ENCODE measurements at places on chromosomes 5 and 9. TPM values are rescaled to one million over a fixed set of nuclear protein-coding genes. Genes with fewer than 3 reads are reported as not detected.

DNA sequence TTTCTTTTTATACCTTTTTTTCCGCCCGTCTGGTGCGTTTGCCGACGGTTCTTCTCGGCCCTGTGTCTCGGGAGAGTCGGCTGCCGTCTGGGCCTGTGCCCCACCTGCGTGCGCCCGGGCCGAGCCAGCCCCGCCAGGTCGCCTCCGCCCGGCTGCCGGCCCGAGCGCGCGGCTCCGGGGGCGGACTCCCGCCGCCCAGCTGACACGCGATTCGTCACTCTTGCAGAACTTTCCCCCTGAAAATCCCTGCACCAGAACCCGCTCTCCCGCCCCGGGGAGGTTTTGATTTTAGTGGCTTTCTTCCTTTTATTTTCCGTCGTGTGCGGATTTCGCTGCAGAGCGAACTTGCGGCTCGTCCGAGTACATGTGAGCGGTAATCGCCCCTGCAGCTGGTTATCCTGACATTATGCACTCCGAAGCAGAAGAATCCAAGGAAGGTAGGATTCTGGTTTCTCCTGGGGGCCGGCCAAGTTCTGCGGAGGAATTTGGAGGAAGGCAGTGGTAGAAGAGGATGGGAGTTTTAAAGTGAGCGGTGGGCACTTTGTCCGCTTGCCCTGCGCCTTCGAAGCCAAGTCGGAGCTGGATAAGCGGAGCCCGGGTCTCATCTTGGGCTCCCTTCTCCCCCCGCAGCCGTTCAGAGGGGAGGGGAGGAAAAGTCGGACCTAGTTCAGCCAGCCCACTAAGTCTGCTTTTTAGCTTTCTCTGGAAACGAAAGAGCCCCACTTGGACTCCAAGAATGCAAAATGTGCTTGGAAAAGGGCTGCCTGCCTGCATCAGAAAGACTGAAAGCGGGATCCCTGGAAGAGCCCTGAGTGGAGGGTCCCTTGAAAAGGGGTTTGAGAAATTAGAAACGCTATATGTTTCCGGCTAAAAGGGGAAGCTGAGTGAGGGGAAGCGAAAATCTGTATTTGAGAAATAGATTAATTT lies at the start of gene TNFAIP8:
TNFAIP8 (plus strand) TSS at position 335 of the 927 bp plus-strand sequence; CDS start at position 407, 72 bp downstream.
- peak; percentile 77 for DNase-seq

DNA sequence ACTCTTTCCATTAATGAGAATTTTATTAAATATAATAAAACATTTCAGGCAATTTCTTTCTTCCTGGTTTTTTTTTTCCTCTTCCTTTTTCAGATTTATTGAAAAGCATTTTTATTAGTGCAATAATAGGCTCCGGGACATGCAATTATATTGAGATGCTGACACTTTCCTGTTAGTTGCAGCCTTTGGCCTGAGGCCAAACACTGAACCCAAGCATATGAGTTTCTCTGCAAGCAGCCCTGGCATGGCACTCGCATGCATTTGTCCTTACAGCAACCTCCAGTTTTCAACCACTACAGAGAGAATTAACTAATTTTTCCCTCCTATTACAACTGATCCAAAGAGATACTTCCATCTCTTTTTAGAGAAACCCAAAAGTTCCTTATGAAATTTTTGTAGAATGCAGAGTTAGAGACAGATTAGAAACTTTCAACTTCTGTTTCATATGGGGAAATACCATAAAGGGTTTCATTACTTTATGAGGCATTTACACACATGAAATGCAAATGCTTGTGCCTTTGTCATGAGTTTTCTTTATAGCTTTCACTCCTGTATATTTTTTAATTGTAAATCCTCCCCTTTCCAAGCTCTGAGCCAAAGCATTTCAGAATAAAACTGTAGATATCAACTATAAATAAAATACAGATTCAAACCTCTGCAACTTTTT lies 183.0 kb downstream of the CETN3 start:
- DNase-seq = no peak

GRCh38 chr9:76027416-76027815 lies 136.9 kb downstream of the PCSK5 start:
- DNase-seq = no peak

RBM22 gene
- total RNA-seq = 62.2 TPM

DNA sequence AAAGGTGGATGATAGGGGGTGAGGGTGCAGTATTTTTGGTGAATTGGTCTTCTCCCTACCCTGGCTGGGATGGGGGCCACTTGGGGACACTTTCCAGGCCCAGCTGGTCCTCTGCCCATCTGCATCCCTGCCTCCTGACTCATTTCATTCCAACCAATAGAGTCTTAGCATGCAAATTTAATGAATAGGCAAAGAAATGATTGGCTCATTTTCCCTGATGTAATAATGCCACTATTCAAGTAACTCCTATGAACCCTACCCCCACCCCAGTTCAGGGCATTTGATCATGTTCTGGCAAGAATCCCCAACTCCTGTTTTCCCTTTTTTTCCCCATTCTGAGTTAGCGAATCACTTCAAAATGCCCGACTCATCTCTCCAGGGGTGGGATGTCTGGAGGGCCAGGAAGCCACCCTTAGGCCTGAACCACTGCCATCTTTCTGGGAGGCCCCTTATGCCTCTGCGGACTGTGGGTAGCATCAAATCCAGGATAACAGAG lies 56.7 kb downstream of the PCDH1 start:
- DNase-seq = peak; percentile 83

- DNase-seq = no peak
These were observed 480.6 kb upstream of the CYLC2 start for GRCh38 chr9:102514541-102514940.

DNA sequence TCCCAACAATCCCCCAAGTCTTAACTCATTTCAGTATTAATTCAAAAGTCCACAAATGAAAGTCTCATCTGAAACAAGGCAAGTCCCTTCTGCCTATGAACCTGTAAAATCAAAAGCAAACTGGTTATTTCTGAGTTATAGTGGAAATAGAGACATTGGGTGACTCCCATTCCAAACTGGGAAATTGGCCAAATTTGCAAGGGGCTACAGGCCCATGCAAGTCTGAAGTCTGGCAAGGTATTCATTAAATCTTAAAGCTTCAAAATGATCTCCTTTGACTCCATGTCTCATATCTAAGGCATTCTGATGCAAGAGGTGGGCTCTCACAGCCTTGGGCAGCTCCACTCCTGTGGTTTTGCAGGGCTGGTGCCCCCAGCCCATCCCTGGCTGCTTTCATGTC lies 167.9 kb downstream of the HTR1A start:
- DNase-seq = no peak

DNA sequence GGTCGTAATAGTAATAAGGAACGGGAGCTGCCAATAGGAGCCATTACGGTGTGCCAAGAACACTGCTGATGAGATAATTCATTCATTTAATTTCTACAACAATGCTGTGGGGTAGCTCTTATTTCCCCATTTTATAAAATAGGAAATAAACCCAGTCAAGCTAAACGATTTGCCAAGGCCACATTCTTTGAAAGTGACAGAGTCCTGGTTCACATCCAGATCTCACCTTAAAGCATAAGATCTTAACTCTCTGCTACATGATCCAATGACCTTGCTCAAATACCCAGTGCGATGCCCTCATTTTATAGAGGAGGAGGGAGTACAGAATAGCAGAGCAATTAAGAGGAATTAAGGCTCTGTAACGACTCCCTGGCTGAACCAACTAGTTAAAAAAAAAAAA lies 5.0 kb downstream of the PDE6A start:
- no peak for DNase-seq
